ENCODE measurements at places on chromosomes 7 and 10. TPM values are rescaled to one million over a fixed set of nuclear protein-coding genes. Genes with fewer than 3 reads are reported as not detected.

DNA sequence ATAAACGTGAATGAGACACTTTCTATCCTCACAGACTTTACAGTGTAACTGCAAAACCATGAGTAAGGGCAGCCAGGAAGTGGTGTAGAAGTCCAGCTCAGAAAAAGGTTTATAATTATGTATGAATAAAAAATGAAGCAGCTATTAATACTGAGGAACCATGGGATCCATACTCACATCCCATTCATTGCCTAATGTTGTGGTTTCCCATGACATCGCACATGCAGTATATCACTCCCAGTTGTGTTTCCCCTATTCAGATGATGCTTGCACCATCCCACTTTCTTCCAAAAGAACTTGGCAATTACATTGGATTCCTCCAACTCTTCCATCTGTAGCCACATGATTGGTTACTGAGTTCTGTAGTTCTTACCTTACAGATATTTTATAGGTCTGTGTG is 74.5 kb upstream of the SEMA3D start:
- no peak for DNase-seq

DNA sequence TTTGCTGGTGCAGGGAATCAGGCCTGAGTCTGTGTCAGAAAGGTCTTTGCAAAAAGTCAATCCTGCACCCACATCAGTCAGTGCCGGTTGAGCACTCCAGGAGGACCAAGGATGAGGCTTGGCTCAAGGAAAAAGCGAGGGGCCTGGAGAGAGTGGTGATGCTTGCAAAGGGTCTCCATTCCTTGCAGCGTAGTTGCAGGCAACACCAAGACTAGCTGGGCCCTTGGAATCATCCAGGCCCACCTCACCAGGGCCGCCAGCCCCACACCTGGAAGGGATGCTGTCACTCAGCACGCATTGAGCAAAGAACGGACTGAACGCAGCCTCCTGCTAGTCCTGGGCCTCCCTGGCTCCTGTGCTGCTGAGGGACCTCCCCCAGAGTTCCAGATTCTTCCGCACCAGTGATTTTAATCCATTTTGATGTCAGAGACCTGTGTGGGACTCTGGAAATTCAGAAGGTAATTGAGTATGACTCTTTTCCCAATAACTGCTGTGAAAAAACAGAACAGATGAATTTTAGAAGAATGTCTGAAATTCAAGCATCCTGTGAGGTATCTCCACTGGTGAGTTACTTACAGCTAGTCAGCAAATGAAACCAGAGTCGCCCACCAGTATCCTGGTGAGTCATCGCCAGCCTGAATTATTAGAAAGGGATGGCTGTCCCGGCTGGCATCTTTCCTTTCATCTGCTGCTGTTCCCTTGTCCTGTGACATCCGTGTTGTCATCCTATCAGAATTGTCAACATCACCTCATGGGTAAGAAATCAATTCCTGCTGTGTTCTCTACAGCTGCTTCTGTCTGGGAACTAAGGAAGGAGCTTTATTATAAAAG is 150.8 kb upstream of the NPS start:
- DNase-seq = no peak

GRCh38 chr7:80199051-80199450 is 64.4 kb downstream of the GNAI1 start:
- no peak for DNase-seq

GRCh38 chr7:47610506-47611044 is 28.7 kb upstream of the TNS3 start:
- DNase-seq = no peak

GRCh38 chr7:19024261-19024660 is 93.2 kb downstream of the TWIST1 start:
- DNase-seq = no peak

DNA sequence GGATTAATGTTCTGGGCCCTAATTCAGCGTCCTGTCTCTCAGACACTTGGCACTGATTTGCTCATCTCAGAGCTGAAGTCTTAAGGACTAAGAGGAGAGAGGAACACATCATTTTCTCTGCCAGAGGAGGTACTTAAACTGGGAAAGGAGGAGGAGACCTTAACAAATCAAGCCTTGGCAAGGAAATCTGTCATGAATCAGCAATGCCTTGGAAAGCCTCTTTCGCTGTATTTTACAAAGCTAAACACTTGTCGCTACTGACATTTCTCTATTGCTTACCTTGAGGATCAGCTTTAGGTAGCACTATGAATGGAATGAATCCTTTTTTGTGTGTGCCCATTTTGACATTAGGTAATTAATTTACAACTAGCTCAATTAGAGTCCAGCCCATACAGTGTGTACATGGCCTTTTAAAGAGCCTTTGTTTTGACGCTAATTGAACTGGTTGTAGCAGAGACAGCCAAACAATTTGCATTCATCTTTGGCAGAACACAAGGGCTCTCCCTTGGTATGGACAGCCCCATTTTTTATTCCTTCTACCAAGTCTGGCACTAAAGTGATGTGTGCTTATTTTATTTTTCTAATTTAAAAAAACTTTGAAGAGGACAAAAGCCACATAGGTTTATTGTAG is 37.4 kb downstream of the AUTS2 start:
- DNase-seq = no peak

DNA sequence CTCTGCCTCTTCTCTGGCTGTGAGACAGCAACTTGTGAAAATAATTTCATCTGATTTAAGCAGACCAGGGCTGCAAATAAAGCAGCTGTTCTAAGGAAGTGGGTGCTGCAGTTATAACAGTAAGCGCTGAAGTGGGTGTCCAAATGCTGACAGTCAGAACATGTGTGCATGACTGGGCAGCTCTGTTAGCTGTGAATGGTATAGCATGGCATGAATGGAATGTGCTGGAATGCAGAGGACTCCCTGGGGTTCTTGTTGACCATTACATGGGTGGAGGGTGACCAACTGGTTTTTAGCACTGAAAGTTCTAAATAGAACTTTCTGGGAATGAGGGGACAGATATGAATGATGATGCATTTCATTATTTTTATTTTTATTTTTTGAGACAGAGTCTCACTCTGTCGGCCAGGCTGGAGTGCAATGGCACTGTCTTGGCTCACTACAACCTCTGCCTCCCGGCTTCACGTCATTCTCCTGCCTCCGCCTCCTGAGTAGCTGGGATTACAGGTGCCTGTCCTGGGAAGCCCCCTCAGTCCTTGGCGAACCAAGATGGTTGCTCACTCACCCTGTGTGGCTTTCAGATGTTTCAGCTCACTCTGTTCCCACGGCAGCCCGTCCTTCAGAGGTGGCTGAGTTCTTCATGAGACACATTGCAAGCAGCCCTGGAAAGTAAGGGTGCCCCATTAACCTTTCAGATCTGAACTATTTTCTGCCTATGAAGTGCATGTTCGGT is 319.8 kb upstream of the PHYHIPL start:
- no peak for DNase-seq

DNA sequence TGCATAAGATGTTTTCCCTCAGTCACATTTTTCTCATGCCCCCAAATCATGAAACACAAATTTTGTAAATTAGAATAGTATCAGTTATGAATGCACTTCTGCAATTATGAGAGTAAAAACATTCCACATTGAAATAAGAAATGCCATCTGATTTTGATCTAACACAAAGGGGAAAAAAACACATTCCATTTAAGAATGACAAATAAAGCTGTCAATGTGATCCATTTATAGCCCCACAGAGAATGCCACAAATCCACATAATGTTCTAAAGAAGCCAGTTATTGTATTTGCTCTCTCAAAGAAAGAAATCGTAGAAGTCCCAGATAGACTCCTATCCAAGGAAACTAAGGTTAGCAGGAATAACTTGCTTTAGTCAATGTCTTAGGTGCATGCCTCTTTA is 48.7 kb upstream of the RHOBTB1 start:
- no peak for DNase-seq

DNA sequence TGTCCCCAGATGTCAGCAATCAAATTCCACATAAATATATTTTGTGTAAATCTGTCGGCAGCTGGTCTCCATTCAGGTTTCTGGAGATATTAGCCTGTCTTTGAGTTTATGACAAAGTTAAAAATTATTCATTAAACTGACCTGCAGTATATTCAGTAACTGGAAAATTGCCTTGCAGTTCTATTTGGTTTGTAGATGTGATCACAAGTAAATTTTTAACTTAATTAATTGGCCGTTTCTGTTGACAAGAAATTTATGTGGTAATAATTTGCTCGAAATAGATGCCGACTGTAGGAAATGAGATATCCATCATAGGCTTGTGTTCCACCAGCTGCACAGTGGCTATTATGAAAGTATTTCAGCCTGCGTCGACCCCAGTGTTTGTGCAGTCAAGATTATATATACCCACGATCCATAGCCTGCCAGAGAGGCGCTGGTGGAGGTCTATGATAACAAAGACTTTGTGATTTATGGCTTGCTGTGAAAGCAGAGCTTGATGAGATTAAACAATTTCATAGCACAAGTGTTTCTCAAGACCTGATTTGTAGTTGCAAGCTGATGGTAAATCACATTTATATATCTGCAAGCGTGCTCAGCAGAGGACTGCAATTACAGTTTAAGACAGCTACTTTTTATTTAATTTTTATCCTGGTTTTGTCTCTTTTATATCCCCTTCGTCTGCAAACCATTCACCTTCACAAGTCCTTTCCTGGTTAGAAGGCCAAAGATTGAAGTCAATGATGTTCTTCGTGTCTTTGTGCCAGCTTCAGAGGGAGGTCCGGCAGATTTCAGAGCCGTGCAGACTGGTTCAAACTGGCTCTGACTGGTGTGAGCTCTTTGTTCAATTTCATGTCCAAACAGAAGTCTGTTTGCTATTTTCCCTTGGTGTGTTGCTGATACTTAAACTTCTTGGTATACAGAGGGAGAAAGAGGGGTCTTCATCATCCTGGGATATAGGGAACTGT is 850.9 kb downstream of the LRMDA start:
- DNase-seq = peak; percentile 17

DNA sequence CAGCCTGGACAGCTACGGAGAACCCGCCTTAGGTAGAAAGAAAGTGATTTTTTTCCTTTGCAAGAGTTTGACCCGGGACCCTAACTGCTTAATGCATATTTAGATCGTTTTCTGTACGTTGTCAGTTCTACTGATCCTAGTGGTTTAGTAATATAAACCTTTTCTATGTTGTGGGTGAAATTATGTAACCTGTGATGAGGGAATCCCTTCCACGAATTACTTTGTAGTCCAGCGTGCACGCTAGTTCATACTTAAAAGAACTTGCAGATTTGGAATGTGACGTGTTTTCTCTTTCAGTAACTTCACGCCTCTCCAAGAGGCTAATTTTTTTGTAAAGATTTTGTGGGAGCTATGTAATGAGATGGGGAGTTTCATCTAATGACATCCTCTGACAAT is 705 bp downstream of the SLF2 start:
- no peak for DNase-seq

Gene DNAJC12
- 7.1 TPM for total RNA-seq

Gene ADAM22
- total RNA-seq = 1.2 TPM

Gene C7orf25
- 4.2 TPM for total RNA-seq

Gene SLIT1
- 0.08 TPM for total RNA-seq

Gene IFIT1B
- total RNA-seq = not detected

Gene PRLHR
- total RNA-seq = not detected

Gene TMEM130
- total RNA-seq = not detected
